ENCODE measurements at places on chromosomes 1 and 21. TPM values are rescaled to one million over a fixed set of nuclear protein-coding genes. Genes with fewer than 3 reads are reported as not detected.

The SLC9C2 gene
- total RNA-seq = 0.79 TPM

- H3K36me3 ChIP-seq = no peaks in the 10 kb centered on the region
- H3K4me3 ChIP-seq = no peak overlapping the region
- DNase-seq = no peak
- H3K27ac ChIP-seq = no peak overlapping the region
- no peaks in the 10 kb centered on the region for H3K27me3 ChIP-seq
Measured at GRCh38 chr1:31717341-31717740, 13.5 kb upstream of the COL16A1 start.

The ALPL gene
- 35.7 TPM for total RNA-seq

DNA sequence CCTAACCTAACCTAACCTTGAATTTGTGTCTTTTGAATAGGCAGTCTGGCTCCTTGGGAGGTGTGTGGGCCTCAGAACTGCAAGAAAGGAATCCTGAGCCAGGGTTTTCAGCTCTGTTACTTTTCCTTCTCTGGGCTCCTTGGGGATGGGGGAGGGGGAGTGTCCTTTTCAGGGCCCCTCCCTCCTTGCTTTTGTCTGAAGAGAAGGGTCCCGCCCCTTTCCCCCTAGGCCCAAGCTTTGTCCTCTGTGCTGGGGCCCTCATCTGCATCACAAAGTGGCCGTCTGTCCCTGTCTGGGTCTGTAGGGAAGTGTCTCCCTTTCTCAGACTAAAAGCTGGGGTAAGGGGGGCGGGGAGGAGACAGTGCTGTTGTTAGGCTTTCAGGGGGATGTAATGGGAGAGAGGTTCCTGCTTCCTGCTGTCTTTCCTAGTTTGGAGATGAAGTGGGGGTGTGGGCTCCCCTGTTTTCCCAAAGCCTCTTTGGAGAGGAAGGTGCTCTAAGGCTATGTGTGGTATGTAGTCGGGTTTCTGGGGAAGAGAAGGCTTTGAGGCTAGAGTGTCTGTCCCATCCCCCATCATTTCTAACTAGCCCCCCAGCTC lies 3.1 kb downstream of the AGO1 start:
- peaks cover 26% of the 10 kb centered on the region for H3K4me1 ChIP-seq
- no peak overlapping the region for H3K27ac ChIP-seq
- no peak for DNase-seq
- no peaks in the 10 kb centered on the region for H3K27me3 ChIP-seq
- peaks cover 18% of the 10 kb centered on the region for H3K36me3 ChIP-seq

The LMOD1 gene
- 8.4 TPM for total RNA-seq

- no peaks in the 10 kb centered on the region for H3K36me3 ChIP-seq
- no peak overlapping the region for H3K27ac ChIP-seq
- H3K4me1 ChIP-seq = peaks cover 3% of the 10 kb centered on the region
Measured at GRCh38 chr1:94554580-94554979, 13.0 kb upstream of the F3 start.

DNA sequence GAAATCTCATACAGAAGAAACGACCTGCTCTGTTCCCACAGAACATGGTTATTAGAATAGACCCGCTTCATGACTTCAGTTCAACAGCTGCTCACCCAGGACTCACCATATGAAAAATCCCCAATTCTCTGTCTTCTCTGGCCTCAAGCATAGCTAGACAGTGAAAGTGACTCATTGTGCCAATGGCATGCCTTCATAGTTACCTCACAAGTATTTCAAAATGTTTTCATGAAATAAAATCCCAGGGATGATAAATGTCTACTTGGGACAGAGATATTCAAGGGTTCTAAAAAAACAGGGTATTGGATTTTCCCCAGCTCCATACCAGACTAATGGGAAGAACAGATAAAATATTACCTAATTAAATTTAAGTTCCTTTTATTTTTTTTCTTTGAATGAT lies 82.3 kb downstream of the NOTCH2 start:
- no peaks in the 10 kb centered on the region for H3K36me3 ChIP-seq
- no peaks in the 10 kb centered on the region for H3K27me3 ChIP-seq
- H3K4me1 ChIP-seq = no peaks in the 10 kb centered on the region
- no peak overlapping the region for H3K4me3 ChIP-seq
- DNase-seq = no peak
- no peak overlapping the region for H3K27ac ChIP-seq

The NCSTN gene
- total RNA-seq = 56.8 TPM

The SORT1 gene
- 78.6 TPM for total RNA-seq

The NCAM2 gene
- 30.7 TPM for total RNA-seq

- no peaks in the 10 kb centered on the region for H3K4me1 ChIP-seq
- no peak overlapping the region for H3K27ac ChIP-seq
- no peak overlapping the region for H3K4me3 ChIP-seq
- no peak for DNase-seq
- no peaks in the 10 kb centered on the region for H3K27me3 ChIP-seq
- H3K36me3 ChIP-seq = no peaks in the 10 kb centered on the region
Measured at GRCh38 chr21:15749082-15749860, 19.5 kb downstream of the USP25 start.

DNA sequence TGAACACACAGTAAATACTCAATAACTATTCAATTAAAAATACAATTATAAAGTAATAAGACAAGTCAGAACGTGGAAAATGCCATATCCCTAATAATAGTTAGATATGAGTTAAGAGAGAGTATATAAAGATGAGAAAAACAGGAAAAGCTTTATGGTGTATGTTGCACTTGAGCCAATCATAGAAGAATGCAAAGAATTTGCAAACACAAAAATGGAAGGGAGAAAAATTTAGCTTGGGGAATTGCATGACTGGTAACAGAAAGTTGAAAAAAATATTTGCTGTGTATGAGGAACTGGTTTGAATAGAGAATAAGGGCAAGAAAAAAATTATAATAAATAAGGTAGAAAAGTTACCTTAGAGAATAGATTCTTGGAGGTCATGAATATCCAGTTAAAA lies 739.6 kb upstream of the CXADR start:
- H3K4me1 ChIP-seq = peaks cover 6% of the 10 kb centered on the region
- H3K27me3 ChIP-seq = no peaks in the 10 kb centered on the region
- no peak overlapping the region for H3K4me3 ChIP-seq
- H3K27ac ChIP-seq = no peak overlapping the region
- DNase-seq = no peak
- no peaks in the 10 kb centered on the region for H3K36me3 ChIP-seq

The CD34 gene
- total RNA-seq = 10.5 TPM

Measured in spinal cord (tissue), 10 donors.